ENCODE measurements at places on chromosomes 5 and 9.

DNA sequence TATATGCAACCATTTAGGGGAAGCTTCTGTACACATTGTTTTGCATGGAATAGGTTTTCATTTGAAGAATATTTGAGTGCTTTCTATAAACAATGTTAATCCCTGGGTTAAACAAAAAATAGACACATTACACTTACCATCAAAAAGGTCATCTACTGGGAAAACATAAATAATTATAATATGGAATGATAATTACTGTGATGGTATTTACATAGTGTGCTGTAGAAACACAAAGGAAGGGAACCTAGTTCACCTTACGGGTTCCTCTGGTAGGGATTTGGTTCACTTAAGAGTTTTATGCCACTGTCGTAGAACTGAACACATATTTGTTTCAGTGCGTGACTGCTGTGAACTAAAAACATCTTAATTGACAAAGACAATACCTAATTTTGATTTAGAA lies 44.9 kb downstream of the SLC44A1 start:
- DNase-seq: no peak

DNA sequence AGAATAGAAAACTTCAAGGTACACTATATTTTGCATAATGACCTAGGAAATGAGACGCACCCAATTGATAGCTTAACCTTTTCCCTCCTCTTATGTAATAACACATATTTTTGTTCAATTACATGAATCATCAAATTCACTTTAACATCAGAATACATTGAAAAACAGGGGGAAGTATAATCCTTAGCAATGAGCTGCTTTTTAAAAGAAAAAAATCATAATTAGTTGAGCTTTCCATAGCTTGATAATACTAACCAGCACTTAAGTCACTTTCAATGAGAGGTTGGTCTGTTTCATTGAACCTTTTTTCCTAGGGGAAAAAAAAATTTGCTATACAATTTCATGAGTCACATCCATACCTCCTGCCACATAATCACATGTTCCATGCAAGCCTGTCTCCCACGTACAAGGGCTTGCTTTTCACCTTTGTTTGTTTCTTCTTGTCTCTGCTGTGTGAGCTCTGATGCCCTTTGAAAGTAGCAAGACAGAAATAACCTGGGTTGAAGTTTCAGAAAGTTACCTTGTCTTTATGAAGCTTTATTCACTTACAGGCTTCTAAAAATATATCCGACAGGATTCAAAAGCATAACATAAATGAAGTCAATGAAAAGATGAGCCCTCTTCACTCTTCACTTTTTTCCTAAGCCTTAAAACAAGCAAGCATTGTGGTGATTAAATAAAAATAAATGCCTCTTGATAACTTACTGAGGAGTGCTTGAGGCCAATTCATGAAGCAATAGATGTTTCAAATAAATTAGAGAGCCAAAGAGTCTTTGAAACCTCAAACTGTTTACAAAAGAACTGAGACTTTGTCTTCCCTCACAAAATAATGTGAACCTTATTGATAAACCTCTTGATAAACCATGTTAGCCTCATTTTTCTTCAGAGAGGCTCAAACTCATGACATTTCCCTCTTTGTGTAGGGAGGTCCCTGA lies 108.5 kb downstream of the FEM1C start:
- no peak for DNase-seq

DNA sequence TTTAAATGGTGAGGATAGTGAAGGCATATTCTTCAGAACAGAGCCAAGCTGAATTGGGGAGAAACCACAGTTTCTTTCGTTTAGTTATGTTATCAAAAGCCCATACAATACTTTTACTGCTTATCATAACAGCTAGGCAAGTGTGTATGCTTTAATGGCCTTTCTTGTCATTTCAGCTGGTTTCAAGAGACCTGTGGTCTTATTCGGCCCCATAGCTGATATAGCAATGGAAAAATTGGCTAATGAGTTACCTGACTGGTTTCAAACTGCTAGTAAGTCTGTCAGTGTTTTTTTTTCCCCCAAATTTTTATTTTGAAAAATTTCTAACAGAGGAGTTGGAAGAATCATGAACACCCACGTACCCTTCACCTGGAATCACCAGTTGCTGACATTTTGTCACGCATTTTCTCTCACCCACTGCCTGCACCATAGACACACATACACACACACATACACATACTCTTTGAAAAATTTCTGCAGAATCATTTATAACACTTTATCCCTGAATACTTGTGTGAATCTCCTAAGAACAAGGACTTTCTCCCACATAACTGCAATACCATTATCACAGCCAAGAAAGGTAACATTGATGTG lies 63.7 kb downstream of the TJP2 start:
- no peak for DNase-seq

- no peak for DNase-seq
Measured at GRCh38 chr5:174149989-174150388, 104.5 kb downstream of the NSG2 start.

GRCh38 chr5:149552553-149553160 lies 1.4 kb upstream of the CSNK1A1 start:
- no peak for DNase-seq

DNA sequence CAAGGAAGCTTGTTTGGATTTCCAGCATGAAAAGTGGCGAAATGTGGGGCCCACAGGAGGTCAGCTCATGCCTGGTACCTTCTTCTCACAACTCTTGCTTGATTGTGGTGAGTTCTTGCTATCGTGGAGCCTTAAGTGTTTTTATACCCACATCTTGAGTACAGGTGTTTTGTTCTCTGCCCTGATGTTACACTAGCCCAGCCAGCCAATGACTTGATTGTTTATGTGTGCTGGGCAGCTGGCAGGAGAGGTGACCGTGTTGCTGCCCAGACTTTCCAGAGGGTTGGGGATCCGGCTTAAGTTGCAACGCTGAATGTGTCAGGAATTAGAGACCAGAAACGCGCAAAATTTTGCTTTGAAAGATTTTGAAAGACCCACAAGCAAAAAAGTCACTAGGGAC lies 24.0 kb upstream of the TPPP start:
- DNase-seq: no peak

- DNase-seq: no peak
Measured at GRCh38 chr9:134638502-134639090, 3.0 kb upstream of the COL5A1 start.

DNA sequence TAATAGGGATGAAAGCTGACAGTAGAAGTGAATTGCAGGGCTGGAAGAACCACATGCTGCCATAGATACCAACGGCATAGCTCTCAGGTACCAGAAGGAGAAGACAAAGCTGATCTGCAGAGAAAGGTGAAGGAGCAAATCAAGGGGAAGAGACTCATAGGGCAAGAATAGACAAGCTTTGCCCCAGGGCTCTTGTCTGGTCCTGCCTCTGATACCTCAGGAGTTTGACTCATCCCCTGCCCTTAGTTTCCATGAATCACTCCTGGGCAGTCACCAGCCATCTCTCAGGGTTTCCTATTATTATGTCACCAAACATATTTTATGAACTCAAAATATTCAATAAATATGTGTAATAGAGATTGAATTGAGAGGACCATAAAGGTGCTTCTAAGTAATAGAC lies 800.9 kb downstream of the DNAH5 start:
- DNase-seq: no peak

DNA sequence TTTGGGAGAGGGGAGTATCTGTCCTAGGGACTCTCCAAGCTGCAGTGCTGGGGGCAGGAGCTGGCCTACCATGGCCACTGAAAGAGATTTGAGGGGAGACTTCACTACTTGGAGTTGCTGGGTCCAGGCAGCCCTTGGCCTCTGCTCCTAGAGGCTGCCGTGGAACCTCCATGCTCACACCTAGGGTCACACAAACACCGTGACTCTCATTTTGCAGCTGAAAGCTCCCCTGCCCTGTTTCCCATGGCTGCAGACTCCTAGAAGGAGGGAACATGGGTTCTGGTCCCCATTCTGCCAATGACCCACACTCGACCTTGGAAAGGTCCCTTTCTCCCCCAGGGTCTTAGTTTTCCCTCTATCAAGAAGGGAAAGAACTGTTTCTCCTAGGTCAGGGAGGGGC lies 147.1 kb upstream of the PPP1R26 start:
- DNase-seq: no peak

- DNase-seq: no peak
Measured at GRCh38 chr9:90772386-90772785, 29.2 kb upstream of the SYK start.

DNA sequence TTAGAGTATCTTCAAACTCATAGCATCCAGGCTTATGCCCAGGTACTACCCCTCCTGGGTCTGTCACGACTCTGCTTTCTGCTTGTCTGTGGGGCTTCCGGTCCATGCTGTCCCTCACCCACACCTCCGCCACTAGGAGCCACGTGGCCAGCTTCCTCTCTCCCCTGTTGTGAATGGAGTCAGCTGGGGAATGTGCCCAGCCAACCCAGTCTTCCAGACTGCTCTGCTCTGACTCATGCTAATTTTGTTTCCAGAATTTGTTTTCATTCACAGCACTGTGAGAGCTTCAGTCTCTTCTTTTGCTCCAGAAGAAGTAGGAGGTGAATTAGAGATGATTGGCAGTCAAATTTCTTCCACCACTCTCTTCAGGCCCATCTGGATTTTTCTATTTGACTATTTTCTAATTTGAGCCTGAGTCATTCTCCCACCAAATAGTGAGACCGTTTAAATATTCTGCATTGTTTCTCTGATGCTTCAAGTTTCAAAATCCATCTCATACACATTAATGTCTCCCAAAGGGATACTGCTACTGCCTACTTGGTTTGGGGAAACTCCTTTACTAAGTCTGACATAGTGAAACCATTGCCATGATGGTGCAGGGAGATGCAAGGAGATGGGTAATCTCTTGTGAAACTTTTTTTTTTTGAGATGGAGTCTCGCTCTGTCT lies 424.1 kb upstream of the KIF2A start:
- no peak for DNase-seq

DNA sequence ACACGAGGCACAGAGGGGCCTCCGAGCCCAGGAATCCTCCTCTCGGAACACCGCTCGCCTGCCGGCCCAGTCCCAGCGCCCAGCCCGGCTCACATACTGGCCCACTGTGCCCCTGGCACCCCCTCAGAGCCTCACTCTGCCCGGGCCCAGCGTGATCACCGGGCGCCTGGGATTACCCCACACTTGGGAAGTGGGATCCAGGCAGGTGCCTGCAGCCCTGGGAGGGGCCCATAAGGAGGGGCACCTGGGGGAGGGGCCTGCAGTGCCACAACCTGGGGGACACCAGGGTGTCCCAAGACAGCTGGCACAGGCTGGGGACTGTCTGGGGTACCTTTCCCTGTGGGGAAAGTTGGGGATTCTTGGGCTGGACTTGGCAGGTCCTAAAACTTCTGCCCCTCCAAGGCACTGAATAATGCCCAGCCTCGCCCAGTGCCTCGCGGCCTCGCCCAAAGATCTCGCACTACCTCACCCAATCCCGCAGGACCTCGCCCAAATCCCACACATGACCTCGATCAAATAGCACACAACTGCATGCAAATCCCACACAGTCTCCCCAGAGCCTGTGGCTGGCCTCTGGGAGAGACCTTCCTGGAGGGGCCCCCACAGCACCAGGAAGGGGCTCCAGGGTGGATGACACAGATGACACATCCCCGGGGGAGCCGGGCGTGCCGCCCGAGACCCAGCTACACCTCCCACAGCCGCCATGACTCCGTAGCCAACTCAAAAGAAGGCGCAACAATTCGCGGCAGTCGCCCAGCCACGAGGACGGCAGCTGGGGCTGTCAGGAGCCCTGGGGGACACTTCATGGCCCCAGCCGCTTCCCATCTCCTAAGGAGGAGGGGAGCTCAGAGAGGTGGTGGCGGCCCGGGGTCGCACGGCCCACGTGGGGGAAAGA lies 13.7 kb downstream of the NOTCH1 start:
- DNase-seq: no peak

- peak; percentile 35 for DNase-seq
Measured at GRCh38 chr5:152142840-152143469, 218.3 kb upstream of the GLRA1 start.

GRCh38 chr5:108059334-108059733 lies 322.6 kb downstream of the FBXL17 start:
- DNase-seq: no peak

DNA sequence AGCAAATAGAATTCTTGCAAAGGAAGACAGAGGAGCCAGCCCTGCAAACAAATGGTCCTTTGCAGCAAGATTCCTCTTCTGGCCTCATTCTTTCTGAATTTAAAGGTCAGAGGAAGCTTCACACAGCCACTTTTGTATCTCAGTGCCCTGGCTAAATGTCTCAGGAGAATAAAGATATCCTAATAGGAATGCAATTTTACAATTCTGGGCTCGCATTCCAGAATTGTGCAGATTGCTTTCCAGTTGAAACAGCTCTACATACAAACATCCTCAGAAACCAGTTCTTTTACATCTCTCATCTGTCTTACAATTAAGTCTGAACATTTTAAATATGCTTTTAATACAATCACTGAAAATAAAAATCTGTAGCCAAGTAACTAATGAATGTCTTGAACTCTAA lies 14.6 kb upstream of the ACOT12 start:
- no peak for DNase-seq

DNA sequence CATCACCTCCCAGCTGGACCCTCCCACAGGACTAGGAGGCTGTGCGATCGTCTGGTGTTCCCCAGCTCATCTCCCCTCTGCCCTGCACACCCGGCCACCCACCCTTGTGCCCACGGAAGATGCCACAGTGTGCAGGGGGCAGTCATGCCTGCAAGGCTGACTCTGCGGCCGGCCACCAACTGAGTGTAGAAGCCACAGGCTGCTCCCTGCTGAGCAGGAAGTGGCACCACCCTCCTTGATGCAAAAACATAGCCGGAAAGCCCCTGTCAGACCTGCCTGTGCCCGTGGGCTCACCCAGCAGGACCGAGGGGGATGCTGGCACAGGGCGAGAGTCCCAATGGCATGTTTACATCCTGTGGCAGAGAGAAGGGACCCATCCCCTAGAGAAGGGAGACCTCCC lies 40.3 kb upstream of the SLC12A7 start:
- no peak for DNase-seq

DNA sequence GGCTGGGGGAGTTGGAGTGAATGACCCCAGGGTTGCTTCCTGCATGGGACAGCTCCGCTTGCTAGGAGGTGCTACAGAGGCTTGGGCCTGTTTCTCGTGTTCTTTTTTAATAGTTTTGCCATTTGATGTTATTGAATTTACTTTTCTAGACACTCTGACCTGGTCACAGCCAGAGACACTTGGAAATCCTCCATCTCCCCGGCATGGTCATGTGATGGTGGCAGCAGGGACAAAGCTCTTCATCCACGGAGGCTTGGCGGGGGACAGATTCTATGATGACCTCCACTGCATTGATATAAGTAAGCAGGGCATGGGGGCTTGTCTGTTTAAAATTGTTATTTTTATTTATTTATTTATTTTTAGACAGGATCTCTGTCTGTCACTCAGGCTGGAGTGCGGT lies 13.4 kb downstream of the HSPA5 start:
- no peak for DNase-seq

- no peak for DNase-seq
Measured at GRCh38 chr9:121842612-121842978, 191.2 kb downstream of the DAB2IP start.

GRCh38 chr5:95317085-95317484 lies 32.2 kb upstream of the MCTP1 start:
- DNase-seq: no peak

GRCh38 chr9:12720551-12720950 lies 27.4 kb downstream of the TYRP1 start:
- DNase-seq: no peak

DNA sequence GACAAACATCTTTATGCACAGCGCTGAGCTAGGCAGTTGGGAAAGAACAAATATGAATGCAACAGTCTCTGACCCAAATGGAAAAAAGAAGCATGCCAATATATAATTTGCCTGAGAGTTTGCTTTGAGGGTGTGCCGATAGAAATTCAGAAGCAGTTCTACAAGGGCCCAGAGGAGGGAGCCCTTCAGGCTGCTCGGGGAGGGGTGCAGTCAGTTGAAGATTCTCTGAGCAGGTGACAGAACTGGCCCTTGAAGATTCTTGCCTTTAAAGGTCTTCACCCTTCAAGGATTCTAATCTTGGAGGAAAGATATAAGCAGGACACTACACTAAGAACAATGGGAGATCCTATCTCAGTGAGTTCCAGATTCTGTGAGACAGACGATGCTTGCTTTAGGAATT lies 3.7 kb upstream of the PAPPA start:
- no peak for DNase-seq

All from activated CD4-positive, alpha-beta T cell treated with anti-CD3 and anti-CD28 coated beads, Interleukin-2, amount 50 U/mL, for 24 hours (primary cell).